Spinal cord (tissue), 10 donors: ENCODE measurements at places on chromosomes 16 and 17. TPM values are rescaled to one million over a fixed set of nuclear protein-coding genes. Genes with fewer than 3 reads are reported as not detected.

The TP53TG3B gene
- total RNA-seq: not detected

The EPOP gene
- 0.50 TPM for total RNA-seq

The PRAC1 gene
- not detected for total RNA-seq

The FAM20A gene
- 46.5 TPM for total RNA-seq

The TMEM92 gene
- total RNA-seq: 3.3 TPM

The FA2H gene
- total RNA-seq: 7.1 TPM

The KRT12 gene
- not detected for total RNA-seq

The ZNF213 gene
- 4.2 TPM for total RNA-seq

The EVPL gene
- 0.17 TPM for total RNA-seq

The MPO gene
- total RNA-seq: 6.0 TPM

The MFAP4 gene
- total RNA-seq: 27.0 TPM

The KCTD13 gene
- total RNA-seq: 11.0 TPM

The NME1 gene
- 52.5 TPM for total RNA-seq

The SPIRE2 gene
- total RNA-seq: 14.1 TPM

The CBX4 gene
- 16.2 TPM for total RNA-seq

The C17orf78 gene
- total RNA-seq: not detected

The CD300LB gene
- total RNA-seq: 0.30 TPM

The SCNN1B gene
- total RNA-seq: 0.40 TPM
